ENCODE measurements at places on chromosomes 11 and 22.

- DNase-seq, result no peak
These were observed 40.1 kb upstream of the SCN3B start for GRCh38 chr11:123694551-123694950.

DNA sequence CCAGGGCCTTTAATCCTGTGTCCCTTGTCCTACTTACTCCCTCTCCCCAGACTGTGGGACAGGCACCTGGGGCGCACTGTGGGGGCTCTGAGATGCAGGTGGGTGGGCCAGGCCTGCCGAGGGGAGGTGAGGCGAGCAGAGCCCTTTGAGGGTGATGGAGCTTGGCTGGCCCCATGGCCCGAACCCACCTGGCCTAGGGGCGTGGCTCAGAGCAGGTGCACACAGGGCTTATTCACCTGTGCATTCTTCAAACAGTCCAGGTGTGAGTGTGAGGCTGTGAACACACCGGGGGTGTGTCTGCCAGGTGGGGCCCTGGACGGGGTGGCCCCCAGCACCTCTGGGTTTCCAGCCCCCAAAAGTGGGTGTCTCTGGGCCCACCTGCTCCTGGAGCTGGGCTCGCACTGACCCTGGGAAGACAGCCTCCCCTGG, 9.0 kb upstream of the MUC5AC start:
- no peak for DNase-seq

DNA sequence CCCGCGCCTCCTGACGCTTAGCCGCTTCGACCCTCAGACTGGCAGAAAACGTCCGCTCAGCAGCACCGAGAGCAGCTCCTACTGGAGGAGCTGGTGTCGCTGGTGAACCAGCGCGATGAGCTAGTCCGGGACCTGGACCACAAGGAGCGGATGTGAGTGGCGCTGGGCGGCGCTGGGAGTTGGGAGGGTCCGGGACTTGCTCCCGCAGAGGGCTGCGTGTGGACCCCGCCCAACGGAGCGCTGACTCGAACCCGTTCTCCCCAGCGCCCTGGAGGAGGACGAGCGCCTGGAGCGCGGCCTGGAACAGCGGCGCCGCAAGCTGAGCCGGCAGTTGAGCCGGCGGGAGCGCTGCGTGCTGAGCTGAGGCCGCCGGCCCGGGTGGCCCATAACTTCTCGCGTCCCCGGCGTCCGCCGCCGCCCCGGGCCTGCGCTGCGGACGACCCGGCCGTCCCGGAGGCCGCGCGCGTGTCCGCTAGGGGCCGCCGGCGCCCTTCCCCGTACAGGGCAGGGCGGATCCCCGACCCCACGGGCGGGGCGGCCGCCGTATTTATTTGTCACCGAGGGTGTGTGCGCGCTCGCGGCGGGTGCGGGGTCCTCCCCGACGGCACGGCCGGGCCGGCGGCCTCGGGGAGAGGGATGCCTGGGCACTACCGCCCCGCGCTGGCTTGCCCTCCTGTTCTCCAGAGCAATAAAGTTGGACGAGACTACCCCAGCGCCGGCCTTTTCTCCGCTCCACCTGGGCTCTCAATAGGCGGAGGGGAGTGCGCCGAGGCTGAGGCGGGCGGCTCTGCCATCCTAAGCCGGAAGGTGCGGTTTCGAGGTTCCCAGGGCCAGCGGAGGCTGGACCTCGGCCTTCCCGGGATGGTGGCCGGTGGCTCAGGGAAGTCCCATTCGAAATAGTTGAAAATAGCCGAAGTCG, 3.4 kb downstream of the KCNK7 start:
- no peak for DNase-seq

GRCh38 chr11:12180257-12181205, 70.1 kb downstream of the MICAL2 start:
- no peak for DNase-seq

- DNase-seq, result no peak
These were observed 20.6 kb upstream of the FDX1 start for GRCh38 chr11:110409174-110409573.

DNA sequence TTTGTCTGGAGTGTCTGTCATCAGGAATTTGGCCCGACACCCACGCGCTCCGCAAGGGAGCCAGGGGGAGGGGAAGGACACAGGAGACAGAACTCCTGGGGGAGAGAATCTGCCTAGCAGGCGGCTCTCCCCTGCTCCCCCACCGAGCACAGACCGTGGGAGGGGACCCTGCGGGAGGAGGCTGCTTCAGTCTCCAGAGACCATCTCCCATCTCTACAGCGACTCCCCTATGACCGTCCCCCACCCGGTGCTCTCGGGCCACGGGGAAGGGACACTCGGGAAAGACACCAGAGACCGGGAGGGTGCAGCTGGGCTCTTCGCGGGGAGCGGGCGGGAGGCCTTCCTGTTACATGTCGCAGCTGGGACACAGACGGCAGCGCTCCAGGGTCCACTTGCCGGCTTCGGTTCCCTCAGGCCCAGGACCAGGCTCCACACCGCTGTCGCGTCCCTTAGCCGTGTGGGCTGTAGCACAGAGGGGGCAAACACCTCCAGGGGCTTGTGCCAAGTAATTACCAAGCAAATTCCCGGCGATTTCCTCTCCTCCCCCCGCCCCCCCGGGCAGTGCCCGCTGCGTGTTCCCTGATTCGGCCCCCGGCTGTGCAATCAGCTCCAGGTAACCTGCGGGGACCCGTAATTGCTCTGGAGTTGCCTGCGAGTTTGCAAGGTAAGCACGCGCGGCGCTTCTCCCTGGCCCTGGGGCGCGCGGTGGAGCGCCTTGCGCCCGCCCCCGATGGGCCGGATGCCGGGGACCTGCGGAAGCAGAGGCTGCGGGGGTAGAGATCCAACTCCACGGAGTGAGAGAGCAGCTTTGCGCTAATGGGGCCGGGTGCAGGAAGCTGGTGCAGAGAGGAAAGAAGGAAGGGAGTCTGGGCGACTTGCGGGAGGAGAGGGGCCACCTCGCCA, 155.1 kb upstream of the CADM1 start:
- no peak for DNase-seq

DNA sequence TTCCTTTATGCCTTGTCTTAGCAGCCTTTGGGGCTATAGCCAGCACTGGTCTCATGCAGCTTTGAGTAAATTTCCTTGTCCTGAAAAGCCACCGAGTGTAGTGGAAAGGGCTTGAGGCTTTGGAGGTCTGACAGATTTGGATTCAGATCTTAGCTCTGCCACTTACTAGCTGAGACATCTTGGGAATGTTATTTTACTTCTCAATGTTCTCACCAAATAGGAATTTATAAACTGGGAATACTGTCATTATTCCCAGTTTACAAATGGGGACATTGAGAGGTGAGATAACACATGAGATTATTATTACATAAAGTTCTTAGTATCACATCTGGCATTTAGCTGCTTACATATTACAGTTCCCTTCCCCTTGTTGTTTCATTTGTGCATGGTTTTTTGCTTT, 95.5 kb downstream of the COMMD9 start:
- no peak for DNase-seq

GRCh38 chr11:131195661-131196517, 174.5 kb upstream of the NTM start:
- DNase-seq, result no peak

GRCh38 chr11:124788521-124788920, 11.7 kb downstream of the MSANTD2 start:
- DNase-seq, result no peak

GRCh38 chr22:39090426-39091064, 6.5 kb upstream of the APOBEC3H start:
- no peak for DNase-seq

- no peak for DNase-seq
These were observed 28.5 kb downstream of the RSPH14 start for GRCh38 chr22:23113067-23113846.

DNA sequence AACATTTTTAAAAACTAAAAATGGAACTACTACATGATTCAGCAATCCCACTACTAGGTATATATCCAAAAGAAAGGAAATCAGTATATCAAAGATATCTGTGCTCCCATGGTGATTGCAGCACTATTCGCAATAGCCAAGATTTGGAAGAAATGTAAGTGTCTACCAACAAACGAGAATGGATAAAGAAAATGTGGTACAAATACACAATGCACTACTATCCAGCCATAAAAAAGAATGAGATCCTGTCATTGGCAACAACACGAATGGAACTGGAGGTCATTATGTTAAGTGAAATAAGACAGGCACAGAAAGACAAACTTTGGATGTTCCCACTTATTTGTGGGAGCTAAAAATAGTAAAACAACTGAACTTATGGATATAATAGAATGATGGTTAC, 575.9 kb upstream of the CCDC90B start:
- DNase-seq, result no peak

DNA sequence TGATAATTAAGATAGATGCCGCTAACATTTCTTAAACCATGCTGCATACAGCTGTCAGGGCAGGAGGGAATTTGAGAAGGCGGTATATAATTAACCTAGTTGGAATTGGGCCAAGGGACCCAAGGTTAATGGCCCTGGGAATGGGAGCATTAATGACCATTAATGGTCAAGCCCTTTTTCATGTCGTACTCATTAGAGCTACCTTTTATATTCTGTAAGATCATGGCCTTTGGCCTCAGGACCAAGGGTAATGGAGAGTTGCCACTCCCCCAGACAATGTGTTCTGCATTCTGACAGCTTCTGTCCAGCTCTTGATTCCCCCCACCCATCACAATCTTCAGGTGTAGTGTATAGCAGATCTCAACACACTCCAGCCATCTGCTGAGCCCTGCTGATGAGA, 111.6 kb downstream of the NTM start:
- no peak for DNase-seq

- DNase-seq, result no peak
These were observed 78.6 kb upstream of the CLPB start for GRCh38 chr11:72512956-72513355.

DNA sequence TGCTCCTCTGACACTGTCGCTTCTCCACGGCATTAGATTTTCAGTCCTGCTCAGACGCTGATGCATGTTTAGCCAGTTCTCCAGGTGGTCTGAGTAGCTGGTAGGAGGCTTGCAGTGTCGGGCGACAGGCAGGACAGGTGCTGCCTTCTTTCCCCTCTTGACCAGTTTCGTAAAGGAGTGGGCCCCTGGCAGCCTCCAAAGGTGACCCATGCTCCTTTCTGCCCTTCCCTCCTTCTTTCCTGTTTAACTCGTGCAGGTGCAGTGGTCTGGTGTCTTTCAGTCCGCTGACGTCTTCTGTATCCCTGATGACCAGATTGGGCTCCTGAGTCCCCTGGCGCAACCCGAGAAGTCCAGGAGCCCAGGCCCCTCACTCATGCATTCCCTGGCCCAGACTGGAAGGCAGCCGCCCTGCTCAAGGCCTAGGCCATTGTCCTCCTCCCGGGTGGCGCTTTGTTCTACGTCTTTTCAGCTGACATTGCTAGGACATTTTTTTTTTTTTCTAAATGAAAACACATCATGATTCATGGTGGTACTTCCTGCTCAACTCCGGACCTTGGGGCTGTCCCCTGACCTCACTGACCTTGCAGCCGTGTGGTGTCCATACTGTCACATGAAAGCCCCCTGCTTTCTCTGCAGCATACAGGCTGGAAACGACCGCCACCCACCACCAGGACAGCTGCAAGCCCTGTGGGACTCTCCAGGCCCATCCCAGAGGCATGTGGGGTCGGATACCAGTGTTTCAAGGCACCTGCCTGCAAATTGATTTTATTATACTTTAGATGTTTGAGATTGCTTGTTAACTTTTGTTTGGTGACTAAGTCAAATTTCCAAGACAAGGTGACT, 25.5 kb upstream of the TXNRD2 start:
- no peak for DNase-seq

GRCh38 chr22:44620841-44621257, 81.2 kb upstream of the PRR5 start:
- no peak for DNase-seq

DNA sequence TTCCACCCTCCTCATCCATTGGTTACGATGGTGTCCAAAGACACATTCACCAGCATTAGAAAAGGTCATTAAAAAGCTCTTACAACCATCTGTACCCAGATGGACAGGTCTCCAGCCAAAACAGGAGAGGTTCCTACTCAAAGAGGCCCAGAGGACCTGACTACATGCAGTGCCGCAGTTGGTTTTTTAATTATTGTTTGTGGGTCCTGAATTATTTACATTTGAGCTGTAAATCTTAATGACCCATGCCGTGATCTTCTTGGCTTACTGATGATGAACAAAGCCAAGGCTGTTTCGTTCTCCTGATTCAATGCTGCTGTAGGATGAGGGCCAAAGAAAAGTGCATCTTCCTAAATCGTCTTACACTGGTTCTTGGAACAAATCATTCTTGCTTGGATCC, 83.7 kb downstream of the CADM1 start:
- no peak for DNase-seq

GRCh38 chr22:22835242-22835641, 52.4 kb upstream of the IGLL5 start:
- no peak for DNase-seq

GRCh38 chr22:32979606-32980005, 78.6 kb downstream of the SYN3 start:
- no peak for DNase-seq

GRCh38 chr11:64771861-64772260, 6.5 kb downstream of the SF1 start:
- no peak for DNase-seq

GRCh38 chr22:41524809-41525449, 19.3 kb downstream of the POLR3H start:
- DNase-seq, result no peak

Measured in cortex of kidney (tissue), 1 donor.